ENCODE measurements at places on chromosomes 16 and 17. TPM values are rescaled to one million over a fixed set of nuclear protein-coding genes. Genes with fewer than 3 reads are reported as not detected.

KRT40 gene
- not detected for total RNA-seq

KRT14 gene
- total RNA-seq: not detected

UBE2G1 gene
- 67.9 TPM for total RNA-seq

PPP1R27 gene
- not detected for total RNA-seq

CXCL16 gene
- total RNA-seq: 20.8 TPM

KIF2B gene
- total RNA-seq: not detected

FBXW10B gene
- 2.1 TPM for total RNA-seq

FOXK2 gene
- total RNA-seq: 44.3 TPM

NKIRAS2 gene
- 45.6 TPM for total RNA-seq

HEXIM2 gene
- 15.6 TPM for total RNA-seq

KRTAP9-1 gene
- total RNA-seq: not detected

ADAMTS18 gene
- total RNA-seq: not detected

Measured in A549 treated with ZK216348 at 1 μM for 4 hours (cell line).